ENCODE measurements at places on chromosomes 4 and X. TPM values are rescaled to one million over a fixed set of nuclear protein-coding genes. Genes with fewer than 3 reads are reported as not detected.

DNA sequence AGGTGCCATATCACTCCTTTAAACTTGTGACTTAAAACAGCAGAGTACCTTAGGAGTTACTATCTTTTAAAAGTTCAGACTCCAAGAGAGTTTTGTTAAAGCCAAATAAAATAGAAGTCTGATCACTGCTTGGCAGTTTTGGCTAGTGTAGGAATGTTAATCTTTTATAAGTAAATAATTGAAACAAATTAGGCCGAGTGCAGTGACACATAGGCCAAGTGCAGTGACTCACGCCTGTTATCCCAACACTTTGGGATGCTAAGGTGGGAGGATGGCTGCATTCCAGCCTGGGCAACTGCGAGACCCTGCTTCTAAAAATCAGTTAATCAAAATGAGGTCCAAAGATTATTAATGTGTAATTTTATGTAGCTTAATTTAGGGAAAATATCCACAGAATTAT lies 37.2 kb downstream of the WDR44 start:
- no peak for DNase-seq

DNA sequence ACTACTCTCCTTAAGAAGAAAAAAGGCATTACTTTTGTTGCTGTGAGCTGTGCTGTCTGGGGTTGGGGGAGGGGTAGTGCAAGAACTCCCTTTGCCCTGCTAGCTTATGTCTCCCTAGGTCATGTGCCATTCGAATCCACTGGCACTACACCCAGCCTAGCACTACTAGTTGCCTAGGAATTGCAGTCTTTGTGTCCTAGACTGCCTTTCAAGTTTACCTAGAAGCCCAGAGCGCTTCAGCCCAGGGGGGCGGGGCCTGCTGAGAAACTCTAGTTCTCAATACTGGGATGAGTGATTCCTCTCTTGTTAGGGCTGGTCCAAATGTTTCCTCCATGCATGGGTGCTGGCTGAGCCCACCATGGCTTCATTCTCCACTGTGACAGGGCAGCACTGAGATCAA lies 1011.5 kb downstream of the PCDH19 start:
- DNase-seq, result no peak

GRCh38 chrX:142831961-142832530 lies 193.7 kb upstream of the SPANXN4 start:
- no peak for DNase-seq

F8A1 gene
- total RNA-seq, result 4.5 TPM

DNA sequence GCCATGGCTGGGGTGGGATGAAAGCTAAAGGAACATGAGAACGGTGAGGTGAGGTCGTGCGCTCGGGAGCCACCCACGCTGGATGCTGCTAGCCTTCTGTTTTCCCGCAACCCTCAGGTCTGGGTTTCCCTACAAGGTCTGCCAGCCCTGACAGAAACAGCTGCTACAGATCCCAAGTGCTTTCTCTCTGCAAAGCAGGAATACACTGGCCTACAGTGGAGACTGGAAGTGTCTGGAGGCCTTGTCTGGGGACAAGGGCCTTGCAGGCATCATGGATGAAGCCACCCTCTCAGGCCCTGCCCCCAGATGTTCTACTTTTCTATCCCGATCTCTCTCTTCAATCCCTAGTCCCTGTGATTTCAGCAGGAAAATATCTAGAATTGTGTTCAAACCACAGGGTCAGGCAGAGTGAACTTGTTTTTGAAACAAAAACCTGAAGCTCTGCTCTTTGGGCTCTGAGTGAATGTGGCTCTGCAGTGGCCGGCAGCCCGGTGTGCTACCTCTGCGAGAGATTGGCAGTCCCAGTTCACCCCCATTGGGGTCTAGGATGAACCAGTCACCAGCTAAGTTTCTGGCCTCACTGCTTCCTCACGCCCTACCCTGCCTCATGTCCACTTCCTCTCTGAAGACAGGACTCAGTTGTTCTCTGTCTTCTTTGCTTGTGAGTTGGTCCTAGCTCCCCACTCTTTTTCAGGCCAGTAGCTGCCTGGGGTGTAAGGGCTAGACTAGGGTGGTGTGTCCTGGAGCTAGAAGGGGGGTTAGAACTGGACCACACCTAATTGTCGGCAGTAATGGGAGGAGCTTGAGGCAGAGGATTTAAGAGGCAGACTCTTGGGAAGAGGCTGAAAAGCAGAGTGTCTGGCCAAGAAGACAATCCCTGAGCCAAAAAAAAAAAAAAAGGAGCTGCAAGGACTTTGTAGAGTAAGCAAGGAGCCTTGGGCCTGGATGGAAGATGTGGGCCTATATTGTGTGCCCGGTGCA lies 89.6 kb downstream of the RTL5 start:
- DNase-seq, result peak; percentile 52

DNA sequence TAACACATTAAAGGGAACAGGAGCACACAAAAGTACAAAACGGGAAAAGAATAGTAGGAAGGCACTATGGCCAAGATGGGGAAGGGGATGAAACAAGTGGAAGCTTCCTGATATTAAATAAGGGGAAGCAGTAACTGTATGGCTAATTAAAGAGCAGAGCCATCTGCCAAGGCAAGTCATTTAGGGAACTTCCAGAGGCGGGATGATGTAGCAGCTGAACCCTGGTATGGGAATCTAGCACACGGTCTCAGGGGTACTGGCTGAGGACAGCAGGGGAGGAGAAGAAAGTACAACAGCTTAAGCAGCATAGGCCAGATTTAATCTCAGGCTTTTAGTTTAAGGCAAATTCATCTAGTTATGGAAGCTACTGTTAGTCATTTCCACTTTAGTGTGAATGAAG lies 59.1 kb downstream of the IGFBP7 start:
- no peak for DNase-seq

SULT1E1 gene
- total RNA-seq, result under 0.01 TPM

DNA sequence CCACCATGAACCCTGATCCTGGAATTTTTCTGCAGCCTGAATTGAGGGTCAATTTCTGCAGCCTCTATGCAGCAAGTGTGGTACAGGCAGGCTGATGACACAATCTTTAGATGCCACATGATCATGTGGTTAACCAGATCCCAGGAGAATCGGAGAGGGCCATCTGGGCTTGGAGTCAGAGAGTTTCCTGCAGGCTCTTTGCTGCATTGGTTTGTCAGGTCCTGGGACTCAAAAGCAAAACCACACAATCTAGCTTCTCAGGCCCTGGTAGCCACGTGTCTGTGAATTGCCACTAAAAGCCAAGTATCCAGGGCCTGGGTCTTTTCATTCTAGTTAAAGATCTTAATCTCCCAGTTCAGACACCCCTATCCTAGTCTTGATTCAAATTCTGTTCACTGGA lies 464.5 kb downstream of the BCOR start:
- peak; percentile 18 for DNase-seq

DNA sequence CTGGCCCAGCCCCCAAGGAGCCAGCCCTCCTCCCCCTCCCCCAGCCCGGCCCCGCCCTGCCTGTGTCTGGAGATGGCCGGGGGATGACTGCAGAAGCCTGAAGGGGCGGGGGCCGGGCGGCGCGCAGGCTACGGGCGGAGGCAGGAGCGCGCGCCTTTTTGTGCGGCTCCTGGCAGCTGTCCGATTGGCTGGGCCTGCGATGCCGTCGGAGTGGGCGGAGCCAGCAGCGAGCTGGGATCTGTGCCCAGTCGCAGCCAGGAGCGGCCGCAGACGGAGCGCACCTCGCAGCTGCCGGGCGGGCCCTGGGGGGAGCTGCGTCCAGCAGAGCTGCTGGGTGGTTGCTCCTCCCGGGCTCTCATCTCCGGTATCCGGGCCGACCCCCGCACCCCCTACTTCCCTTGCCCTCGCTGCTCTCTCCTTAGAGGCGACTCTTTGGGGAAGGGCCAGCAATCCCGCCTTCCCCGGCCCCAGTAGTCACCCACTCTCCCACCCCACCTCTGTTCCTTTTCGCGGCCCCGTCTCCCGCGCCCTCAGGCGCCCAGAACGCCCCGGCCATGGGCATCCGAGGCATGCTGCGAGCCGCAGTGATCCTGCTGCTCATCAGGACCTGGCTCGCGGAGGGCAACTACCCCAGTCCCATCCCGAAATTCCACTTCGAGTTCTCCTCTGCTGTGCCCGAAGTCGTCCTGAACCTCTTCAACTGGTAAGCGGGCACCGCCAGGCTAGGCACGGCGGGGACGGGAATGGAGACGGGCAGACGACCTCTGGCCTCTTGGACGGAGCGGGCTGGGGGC lies at the start of gene GABRQ:
GABRQ (plus strand) TSS at position 247 of the 794 bp plus-strand sequence; CDS start at position 555, 308 bp downstream.
- peak; percentile 1 for DNase-seq

DNA sequence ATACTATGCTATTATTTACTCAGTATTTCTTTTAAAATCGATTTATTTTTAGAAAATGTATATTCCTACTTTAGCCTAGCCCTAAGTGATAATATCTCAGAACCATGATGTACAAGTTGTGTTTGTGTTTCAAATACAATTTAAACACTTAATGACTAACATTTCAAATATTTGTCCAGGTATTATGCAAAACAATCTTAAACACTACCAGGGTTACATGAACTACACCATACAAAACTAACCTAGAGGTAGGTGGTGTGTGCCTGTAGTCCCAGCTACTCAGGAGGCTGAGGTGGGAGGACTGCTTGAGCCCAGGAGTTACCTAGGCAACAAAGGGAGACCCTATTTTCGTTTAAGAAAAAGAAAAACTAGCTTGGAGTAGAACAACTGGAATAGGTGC lies 83.0 kb upstream of the TMEM33 start:
- DNase-seq, result no peak

Measured in fibroblast of villous mesenchyme (primary cell).